ENCODE measurements at places on chromosomes 5 and 9. TPM values are rescaled to one million over a fixed set of nuclear protein-coding genes. Genes with fewer than 3 reads are reported as not detected.

DNA sequence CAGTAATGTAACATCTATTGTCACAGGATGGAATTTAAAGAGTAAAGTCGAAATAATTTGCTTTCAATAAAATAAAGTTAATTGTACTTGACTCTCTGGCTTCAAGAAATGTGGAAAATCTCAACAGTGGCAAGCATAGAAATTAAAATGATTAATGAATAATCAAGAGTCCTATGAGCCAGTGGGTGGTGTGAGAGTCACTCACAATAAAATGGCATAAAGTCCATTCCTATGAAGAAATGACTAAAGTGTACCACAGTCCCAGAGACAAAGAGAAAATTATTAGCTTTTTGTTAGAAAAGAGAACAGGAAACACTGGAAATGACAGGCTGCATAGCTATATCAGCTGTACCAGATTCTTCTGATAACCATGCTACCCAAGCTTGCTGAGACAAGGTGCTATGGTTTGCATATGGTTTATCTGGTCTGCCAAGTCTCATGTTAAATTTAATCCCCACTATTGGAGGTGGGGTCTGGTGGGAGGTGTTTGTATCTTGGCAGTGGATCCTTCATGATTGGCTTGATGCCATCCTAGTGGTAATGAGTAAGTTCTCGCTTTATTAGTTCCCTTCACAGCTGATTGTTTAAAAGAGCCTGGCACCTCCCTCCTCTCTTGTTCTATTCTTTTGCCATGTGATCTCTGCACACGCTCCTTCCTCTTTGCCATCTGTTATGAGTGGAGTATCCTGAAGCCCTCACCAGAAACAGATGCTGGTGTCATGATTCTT lies 647.7 kb upstream of the ITGA1 start:
- DNase-seq, result no peak

DNA sequence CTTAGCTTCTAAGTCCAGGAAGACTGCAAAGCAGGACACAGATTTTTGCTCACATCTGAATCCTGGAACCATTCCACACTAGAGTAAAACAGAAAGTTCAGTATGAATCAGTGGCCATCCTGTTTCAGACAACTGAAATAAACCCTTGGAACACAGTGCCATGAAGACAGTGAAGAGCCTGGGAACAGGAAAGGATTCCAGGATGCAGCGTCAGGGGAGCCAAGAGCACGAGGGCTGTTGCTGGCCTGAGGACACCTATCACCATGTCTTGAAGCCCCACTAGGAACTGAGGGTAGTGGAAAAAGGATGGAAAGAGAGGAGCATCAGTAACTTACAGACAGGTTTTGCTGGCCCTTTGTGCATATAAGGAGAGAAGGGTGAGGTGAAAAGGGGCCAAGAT lies 115.3 kb upstream of the FSTL4 start:
- no peak for DNase-seq

GRCh38 chr9:125655066-125655633 lies 51.9 kb downstream of the MAPKAP1 start:
- DNase-seq, result no peak

DNA sequence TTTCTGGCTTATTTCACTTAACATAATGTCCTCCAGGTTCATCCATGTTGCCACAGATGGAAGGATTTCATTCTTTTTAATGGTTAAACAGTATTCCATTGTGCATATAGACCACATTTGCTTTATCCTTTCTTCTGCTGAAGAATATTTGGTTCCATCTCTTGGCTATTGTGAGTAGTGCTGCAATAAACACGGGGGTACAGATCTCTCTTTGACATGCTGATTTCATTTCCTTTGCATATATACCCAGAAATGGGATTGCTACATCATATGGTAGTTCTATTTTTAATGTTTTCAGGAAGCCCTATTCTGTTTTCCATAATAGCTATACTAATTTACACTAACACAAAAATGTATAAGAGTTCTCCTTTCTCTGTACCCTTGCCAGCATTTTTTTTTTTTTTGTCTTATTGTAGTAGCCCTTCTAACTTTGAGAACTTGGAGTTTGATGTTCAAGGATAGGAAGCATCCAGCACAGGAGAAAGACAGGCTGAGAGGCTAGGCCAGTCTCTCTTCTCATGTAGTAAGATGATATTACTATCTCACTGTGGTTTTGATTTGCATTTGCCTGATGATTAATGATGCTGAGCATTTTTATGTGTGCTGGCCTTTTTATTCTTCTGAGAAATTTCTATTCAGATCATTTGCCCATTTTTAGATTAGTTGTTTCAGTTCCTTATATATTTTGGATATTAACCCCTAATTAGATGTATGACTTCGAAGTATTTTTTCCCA lies 592.2 kb upstream of the ZNF608 start:
- DNase-seq, result peak; percentile 15

GRCh38 chr5:122447879-122448278 lies 135.8 kb downstream of the SNCAIP start:
- no peak for DNase-seq

GRCh38 chr9:120366644-120367019 lies 213.3 kb downstream of the CDK5RAP2 start:
- DNase-seq, result peak; percentile 69

GRCh38 chr9:99004115-99004514 lies 60.4 kb downstream of the COL15A1 start:
- no peak for DNase-seq

The DNLZ gene
- 19.4 TPM for total RNA-seq

- DNase-seq, result peak; percentile 34
Observed at GRCh38 chr9:33676746-33677505, 118.4 kb upstream of the PRSS3 start.

DNA sequence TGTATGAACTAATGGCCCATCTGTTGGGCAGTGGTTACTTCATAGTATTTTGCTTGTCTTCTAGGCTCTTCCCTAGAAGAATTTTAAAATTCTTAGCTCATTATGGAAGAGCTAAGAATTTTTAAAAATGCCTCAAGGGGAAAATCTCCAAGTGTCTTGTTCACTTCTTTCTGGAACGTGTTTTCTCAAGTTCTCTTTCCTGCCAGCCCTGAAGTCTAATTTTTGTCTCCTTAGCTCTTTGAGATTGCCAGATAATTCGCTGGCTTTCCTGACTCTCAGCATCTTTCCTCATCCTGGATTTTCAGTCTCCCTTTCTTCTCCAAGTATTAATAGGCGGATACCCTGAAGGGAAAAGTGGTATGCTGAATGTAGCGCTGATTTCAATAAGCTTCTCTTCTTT lies 395.4 kb downstream of the ARRDC3 start:
- DNase-seq, result no peak

GRCh38 chr9:109855540-109855939 lies 75.5 kb downstream of the PALM2AKAP2 start:
- no peak for DNase-seq

The EGFLAM gene
- total RNA-seq, result not detected

DNA sequence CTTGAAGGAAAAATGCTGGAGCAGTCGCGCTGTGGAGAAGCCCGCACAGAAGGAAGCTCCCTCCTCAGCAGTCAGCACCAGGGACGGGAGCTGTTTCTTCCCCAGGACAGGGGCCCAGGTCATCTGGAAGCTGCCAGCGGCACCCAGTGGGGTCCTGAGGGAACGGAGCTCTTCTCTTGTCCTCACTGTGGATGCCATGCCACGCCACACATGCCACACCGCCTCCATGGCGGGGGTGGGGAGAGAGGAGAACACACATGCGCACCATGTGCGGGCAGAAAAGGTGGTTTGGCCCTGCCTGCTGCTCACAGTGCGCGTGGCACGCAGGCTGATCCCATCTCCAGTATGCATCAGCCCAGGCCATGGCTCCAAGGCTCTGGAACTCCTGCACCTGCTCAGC lies 41.7 kb upstream of the ZNF354B start:
- no peak for DNase-seq

The DRD1 gene
- total RNA-seq, result not detected

The STKLD1 gene
- total RNA-seq, result 1.4 TPM

DNA sequence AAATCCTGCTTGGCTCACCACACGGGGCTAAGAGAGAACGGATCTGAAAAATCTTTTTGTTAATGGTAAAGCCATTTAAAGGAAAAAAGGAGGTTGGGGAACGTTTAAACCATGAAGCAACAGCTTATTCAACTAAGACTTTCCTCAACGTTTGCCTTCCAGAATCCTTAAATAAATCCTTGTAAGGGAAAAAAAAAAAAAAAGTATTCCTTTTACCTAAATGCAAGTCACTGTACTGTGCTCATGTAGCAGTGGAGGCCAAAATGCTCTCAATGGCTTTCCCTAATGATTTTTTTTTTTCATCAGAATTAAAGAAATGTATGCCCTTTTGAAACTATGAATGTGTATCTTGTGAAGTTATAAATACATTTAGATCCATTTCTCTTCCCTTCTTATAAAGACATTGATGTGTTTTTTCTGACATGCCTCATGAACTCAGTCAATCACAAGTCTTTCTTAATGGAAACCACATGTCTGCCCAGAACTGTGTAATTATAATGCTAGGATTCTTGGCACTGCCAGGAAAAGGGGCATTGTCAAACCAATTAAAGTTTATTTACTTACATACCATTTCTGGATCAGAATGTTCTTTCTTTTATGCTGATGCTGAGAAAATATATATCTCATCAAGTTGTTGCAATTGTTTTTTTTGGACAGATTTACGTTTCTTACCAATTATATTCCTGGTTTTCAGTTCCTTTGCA lies 107.5 kb downstream of the EBF1 start:
- DNase-seq, result no peak

DNA sequence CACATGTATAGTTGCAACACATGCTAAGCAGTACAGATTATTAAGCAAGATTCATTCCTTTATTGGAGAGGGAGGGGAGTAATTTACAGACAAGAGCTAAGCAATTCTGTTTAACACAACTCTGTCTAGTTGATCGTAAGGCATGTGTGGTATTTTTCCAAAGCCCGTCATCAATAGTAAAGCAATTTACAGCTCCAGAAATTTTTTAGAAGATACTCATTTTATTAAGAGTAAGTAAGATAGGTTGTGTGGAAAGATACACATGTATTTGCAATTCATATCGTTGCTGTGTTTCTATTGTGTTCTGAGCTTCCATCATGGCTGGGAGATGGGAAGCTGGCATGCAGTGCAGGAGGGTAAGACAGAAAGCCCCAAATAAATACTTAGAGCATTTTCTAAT lies 289.2 kb upstream of the TMEM161B start:
- no peak for DNase-seq

DNA sequence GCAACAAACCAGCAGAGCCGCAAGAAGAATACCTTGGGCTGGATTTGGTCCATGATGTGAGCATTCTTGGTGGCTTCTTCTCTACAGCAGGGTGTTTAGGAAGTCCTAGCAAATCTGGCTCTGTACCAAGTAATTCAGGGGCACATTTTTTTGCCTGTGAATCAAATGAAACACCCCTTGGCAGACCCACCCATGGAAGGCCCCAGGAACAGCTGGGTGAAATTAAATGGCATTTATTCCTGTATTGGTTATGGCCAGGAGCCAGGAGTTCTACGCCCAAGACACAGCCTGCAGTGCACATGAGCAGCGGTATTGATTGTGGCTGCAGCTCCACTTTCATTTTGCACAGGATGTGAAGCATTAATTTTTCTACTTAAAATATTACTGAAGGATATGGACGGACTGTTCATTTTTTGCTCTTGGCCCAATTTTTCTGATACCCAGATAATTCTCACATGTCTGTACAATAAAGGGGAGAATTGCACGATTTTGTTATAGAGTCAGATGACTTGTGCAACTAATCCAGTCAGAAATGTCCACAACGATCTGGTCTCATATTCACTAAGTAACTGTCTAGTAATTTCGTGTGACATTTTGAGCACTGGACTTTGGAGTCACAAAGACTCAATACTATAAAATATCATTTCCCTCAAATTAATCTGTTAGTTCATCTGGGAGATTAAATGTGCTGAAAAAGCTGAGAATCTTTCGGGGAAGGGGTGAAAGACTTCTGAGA lies 120.7 kb upstream of the APC start:
- no peak for DNase-seq

GRCh38 chr9:122095010-122095767 lies 2.1 kb upstream of the TTLL11 start:
- peak; percentile 78 for DNase-seq

GRCh38 chr5:173020643-173021042 lies 35.5 kb upstream of the CREBRF start:
- DNase-seq, result no peak

GRCh38 chr5:170190436-170191134 lies 42.2 kb upstream of the C5orf58 start:
- DNase-seq, result no peak

- no peak for DNase-seq
Observed at GRCh38 chr9:90821697-90822096, 20.1 kb downstream of the SYK start.

- no peak for DNase-seq
Observed at GRCh38 chr9:133060417-133060841, 1.4 kb upstream of the CEL start.

- no peak for DNase-seq
Observed at GRCh38 chr5:116276952-116277351, 192.1 kb downstream of the COMMD10 start.

- no peak for DNase-seq
Observed at GRCh38 chr9:6089300-6089699, 73.9 kb upstream of the RANBP6 start.

DNA sequence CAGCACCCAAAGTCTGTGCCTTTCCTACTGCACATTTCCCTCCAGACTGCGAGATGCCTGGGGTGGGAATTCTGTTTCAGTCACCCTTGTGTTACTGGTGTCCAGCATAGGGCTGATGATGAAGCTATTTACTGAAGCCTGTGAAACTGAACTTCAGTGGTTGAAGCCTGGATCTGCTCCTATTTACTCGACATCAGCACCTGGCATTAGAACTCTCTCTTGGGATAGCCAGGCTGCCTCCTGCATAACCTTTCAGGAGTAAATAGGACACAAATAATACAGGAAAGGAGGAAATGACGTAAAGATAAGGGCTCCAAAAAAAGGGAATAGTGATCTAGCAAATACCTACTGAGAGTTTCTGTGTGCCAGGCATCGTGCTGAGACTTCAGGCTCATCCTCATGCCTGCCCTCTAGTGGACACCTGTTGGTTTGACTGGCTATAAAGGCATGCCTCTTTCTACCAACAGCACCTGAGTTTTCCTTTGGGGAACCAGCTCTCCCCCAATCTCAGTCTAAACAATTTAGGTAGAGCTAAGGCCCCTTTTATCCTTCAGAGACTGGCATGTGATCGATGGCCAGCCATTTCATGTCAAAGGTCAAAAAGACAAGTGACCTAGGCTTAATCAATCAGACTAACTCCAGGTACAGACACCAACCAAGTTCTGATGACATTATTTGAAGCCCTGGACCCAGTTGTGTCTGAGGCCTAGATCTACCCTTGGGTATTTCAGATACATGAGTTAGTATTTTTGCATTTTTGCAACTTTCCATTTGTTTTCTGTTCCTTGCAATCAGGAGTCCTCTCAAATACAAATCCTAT lies 192.1 kb upstream of the TRIM32 start:
- DNase-seq, result peak; percentile 43
